Activated CD4-positive, alpha-beta T cell treated with anti-CD3 and anti-CD28 coated beads, Interleukin-2, amount 10 ng/mL, durations not matched to agents 24 days and 14 days (primary cell): ENCODE measurements at places on chromosomes 12 and 14. TPM values are rescaled to one million over a fixed set of nuclear protein-coding genes. Genes with fewer than 3 reads are reported as not detected.

Gene SAMD15
- total RNA-seq: 0.28 and 0.63 TPM in 2 replicates

Gene KERA
- not detected in 2 replicates for total RNA-seq

Gene CEP83
- total RNA-seq: 36.9 and 38.7 TPM in 2 replicates

Gene DPPA3
- not detected in 2 replicates for total RNA-seq

Gene DPY19L2
- 0.61 and 0.80 TPM in 2 replicates for total RNA-seq

DNA sequence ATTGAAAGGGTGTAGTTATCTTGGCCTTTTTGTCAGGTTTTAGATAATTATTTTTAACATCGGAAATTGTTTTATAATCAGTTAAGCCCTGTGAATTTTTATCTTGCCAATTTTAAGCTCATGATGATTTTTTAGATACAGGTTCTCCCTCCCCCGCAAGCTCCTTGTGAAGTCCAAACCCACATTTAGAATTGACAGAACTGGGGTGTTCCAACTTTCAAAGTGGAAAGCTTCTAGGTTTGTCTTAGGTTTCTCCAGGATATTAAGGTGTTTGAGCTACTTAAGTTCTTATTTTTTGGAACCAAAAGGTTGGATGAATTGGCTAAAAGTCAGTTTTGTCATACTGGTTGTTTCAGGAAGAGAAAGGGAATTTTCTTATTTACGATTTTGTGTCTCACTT, 49.1 kb downstream of the ATP2A2 start:
- H3K36me3 ChIP-seq: peaks cover 62% of the 10 kb centered on the region
- no peak for DNase-seq
- no peak overlapping the region for H3K4me3 ChIP-seq
- no peaks in the 10 kb centered on the region for H3K27me3 ChIP-seq
- peaks cover 11% of the 10 kb centered on the region for H3K4me1 ChIP-seq
- H3K27ac ChIP-seq: peak overlapping the region; percentile 9

DNA sequence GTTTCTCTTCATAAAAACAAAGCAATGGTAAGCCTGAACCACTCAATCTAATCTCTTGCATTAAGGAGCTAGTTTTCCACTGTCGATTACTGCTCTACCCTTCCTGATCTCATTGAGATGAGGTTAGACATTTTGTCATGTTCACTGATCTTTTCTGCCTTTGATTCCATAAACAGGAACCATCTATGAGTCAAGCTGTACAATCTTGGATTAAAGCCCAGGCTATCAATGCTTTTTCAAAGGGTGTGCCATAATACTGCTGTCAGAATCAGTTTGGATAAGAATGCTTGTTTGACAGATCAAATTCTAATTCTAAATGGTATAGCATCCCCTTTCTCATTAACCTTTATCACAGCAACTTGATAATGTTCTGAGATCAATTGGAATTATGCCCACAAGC, 16.1 kb downstream of the GRIP1 start:
- no peak overlapping the region for H3K27ac ChIP-seq
- no peaks in the 10 kb centered on the region for H3K36me3 ChIP-seq
- H3K27me3 ChIP-seq: peaks cover 18% of the 10 kb centered on the region
- H3K4me1 ChIP-seq: no peaks in the 10 kb centered on the region
- H3K4me3 ChIP-seq: no peak overlapping the region
- DNase-seq: no peak

GRCh38 chr12:27618836-27619235, 77.4 kb upstream of the REP15 start:
- H3K4me1 ChIP-seq: peaks cover 26% of the 10 kb centered on the region
- H3K27ac ChIP-seq: peak overlapping the region; percentile 66
- H3K27me3 ChIP-seq: peaks cover 5% of the 10 kb centered on the region
- peak overlapping the region; percentile 17 for H3K4me3 ChIP-seq
- H3K36me3 ChIP-seq: peaks cover 5% of the 10 kb centered on the region
- DNase-seq: no peak

DNA sequence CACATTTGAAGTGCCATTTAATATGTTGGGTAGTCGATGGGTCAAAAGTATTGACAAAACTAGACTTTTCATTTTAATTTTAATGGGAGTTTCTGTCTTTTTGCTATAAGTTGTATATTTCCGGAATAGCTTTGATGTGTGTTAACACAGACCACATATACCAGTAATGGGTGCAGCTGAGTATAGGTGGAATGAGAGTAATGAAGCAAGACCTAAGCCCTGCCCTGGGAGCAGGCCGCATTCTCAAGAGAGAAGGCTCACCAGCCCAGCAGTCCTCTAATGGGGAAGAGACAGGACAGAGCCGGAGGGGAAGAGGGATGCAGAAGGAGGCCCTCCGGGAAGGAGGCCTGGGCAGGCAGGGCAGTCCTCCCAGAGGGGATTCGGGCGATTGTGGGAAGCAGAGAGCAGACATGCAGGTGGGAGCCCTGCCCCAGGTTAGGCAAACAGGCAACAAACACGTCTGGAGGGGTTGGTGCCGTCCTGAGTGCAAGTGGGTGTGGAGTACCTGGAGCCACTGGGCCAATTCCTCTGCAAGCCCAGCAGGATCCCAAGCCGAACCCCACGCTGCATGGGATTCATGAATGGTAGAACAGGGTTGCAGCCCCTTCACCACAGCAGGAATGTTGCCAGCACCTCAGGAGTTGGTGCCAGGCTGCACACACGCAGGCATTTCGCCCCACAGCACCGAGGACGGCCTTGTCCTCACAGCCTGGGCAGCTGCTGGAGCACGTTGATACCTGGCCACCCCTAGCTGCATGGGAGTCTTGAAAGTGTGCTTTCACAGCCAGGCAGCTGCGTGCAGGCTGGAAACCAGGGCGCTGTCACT, 7.8 kb downstream of the CKB start:
- H3K27me3 ChIP-seq: peaks cover 3% of the 10 kb centered on the region
- H3K27ac ChIP-seq: no peak overlapping the region
- no peak overlapping the region for H3K4me3 ChIP-seq
- peaks cover 7% of the 10 kb centered on the region for H3K4me1 ChIP-seq

DNA sequence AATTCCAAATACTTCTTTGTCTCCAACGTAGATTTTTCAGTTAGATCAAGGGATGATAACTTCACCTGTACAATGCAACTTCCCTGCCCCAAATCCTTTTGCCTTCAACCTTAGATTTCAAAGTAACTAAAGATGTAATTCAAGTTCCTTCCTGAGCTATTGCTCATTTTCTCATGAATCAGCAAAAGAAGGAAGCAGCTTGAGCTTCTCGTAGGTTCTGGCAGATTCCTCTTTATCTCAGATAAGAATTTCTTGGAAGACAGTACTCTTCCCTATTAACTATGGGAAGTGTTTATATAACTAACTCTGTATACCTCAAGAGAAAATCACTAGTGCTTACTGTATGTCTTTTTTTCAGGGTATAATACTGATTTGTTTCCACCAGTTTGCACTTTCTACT, 203.8 kb downstream of the RASSF9 start:
- DNase-seq: no peak
- no peak overlapping the region for H3K27ac ChIP-seq
- H3K4me3 ChIP-seq: no peak overlapping the region
- no peaks in the 10 kb centered on the region for H3K4me1 ChIP-seq

GRCh38 chr12:124007826-124008570, 35.0 kb downstream of the ZNF664 start:
- peaks cover 35% of the 10 kb centered on the region for H3K4me1 ChIP-seq
- H3K27ac ChIP-seq: peak overlapping the region; percentile 69
- H3K4me3 ChIP-seq: peak overlapping the region; percentile 32
- H3K36me3 ChIP-seq: peaks cover 30% of the 10 kb centered on the region
- peak; percentile 61 for DNase-seq
- no peaks in the 10 kb centered on the region for H3K27me3 ChIP-seq

- H3K27me3 ChIP-seq: no peaks in the 10 kb centered on the region
- H3K4me3 ChIP-seq: no peak overlapping the region
- no peaks in the 10 kb centered on the region for H3K36me3 ChIP-seq
- H3K4me1 ChIP-seq: no peaks in the 10 kb centered on the region
- no peak for DNase-seq
- no peak overlapping the region for H3K27ac ChIP-seq
Observed at GRCh38 chr14:62667421-62667914, 377.8 kb downstream of the KCNH5 start.

GRCh38 chr12:124037331-124037730, 64.3 kb downstream of the ZNF664 start:
- H3K27ac ChIP-seq: no peak overlapping the region
- H3K4me3 ChIP-seq: no peak overlapping the region
- H3K36me3 ChIP-seq: no peaks in the 10 kb centered on the region
- H3K4me1 ChIP-seq: no peaks in the 10 kb centered on the region

DNA sequence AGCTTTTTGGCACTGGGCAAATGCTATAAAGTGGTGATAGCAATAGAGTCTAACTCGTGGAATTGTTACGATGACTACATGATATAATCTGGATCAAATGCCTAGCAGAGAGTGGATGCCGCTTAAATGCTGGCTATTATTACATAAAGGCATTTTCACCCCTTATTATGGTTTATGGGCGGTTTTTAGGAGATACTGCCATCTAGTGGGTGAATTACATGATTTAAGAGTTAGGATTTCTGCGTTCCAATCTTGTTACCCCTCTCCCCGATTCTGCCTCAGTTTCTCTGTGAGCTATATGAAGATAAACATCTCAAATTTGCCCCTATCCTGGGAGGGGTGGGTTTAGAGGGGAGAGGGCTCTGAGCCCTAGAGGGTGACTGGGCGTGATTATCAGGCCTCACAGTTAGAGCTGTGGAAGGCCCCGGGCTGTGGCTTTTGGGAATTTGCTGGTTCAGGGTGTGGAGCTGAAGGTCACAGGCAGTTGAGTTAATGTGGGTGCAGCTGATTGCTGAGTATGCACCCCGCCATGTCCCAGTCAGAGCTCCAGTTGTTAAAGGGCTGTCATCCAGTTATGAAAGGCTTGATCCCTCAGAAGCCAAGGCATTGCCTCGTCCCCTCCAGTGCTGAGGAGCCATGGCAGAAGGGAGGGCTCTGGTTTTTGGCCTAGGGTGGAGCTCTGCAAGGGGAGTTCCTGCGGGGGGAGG, 14.4 kb downstream of the CLSTN3 start:
- no peak overlapping the region for H3K27ac ChIP-seq
- peaks cover 4% of the 10 kb centered on the region for H3K4me1 ChIP-seq
- no peak for DNase-seq
- H3K4me3 ChIP-seq: no peak overlapping the region

DNA sequence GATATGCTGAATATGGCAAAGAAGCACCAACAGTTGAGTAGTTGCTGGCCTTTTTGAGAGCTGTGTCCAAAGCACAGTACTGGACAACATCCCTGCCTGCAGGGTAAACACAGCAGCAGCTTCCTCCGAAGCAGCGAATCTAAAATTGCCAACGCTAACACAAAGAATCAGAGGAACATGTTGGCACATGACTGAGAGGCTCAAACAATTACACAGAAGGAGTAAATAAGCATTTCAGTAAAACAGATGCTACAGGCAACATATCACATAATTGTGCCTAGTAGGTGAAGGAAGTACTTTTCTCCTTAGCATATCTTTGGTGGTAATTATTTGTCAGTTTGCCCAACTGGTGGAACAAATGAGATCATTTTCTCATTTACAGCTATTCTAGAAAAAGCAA, 52.1 kb downstream of the KICS2 start:
- H3K27ac ChIP-seq: no peak overlapping the region
- no peak overlapping the region for H3K4me3 ChIP-seq
- no peaks in the 10 kb centered on the region for H3K4me1 ChIP-seq
- no peaks in the 10 kb centered on the region for H3K27me3 ChIP-seq

DNA sequence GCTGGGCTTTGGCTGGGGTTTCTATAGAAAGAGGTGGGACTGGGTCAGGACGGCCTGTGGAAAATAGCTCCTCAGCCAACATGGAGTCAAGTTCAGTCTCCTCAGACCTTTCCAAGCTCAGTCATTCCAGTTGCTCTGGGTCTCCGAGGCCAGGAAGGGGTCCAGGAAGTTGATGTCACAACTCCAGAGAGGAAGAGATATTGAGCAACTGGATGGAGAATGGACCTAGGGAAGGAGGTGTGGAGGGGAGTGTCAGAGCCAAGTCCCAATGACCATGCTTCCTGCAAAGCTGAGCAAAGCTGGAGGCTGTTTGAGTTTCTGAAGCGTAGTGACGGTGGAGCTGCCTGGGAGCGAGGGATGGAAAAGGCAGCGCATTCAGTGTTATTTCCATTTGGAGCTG, 86.1 kb downstream of the SLC24A4 start:
- DNase-seq: no peak
- H3K4me1 ChIP-seq: no peaks in the 10 kb centered on the region
- H3K27me3 ChIP-seq: peaks cover 10% of the 10 kb centered on the region
- H3K27ac ChIP-seq: no peak overlapping the region
- no peaks in the 10 kb centered on the region for H3K36me3 ChIP-seq

- peaks cover 9% of the 10 kb centered on the region for H3K4me1 ChIP-seq
- no peaks in the 10 kb centered on the region for H3K36me3 ChIP-seq
- H3K4me3 ChIP-seq: peak overlapping the region; percentile 80
- H3K27me3 ChIP-seq: peaks cover 26% of the 10 kb centered on the region
Observed at GRCh38 chr12:63821781-63822251, 22.7 kb upstream of the SRGAP1 start.

DNA sequence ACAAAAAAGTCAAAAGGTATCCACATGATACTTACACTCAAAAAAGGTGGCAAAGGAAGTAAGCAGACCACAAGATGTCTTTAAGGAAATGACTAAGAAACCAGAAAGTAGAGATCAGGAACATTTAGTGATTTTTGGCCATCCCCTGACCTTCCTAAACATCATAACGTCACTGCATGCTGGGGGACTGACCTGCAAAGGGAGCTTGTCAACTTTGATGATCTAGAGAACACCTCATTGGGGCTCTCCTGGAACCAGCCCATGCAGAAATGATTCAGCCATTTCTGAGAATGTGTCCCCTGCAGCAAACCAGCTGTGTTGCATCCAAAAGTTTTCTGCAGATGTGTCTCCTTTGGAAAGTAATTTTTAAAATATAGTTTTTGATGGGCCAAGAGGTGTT, 152.2 kb upstream of the RASSF8 start:
- H3K27ac ChIP-seq: peak overlapping the region; percentile 12
- no peaks in the 10 kb centered on the region for H3K27me3 ChIP-seq
- peak; percentile 71 for DNase-seq

GRCh38 chr12:49874142-49874897, 29.4 kb downstream of the FAIM2 start:
- H3K27me3 ChIP-seq: peaks cover 4% of the 10 kb centered on the region
- no peak for DNase-seq
- no peaks in the 10 kb centered on the region for H3K36me3 ChIP-seq

DNA sequence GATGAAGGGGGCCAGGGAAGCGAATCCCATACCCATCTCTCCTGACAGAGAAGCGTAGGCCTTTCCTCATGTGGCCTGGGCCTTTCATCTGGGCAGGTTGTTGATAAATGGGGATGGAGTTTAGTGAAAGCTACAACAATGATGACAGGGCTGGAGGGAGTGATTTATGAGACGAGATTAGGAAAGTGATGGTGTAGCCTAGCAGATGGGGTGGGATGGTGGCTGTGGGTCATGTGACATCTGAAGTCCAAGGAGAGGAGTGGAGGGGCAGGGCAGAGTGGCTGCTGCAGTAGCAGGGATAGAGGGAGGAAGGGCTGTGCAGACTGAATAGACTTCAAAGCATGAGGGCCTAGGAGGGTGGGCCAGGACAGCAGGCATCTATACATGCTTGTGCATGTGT, 85.5 kb downstream of the ADCK1 start:
- no peaks in the 10 kb centered on the region for H3K27me3 ChIP-seq
- H3K36me3 ChIP-seq: no peaks in the 10 kb centered on the region
- no peak for DNase-seq
- no peak overlapping the region for H3K4me3 ChIP-seq

- H3K27ac ChIP-seq: no peak overlapping the region
- H3K36me3 ChIP-seq: peaks cover 4% of the 10 kb centered on the region
- no peak overlapping the region for H3K4me3 ChIP-seq
- peaks cover 24% of the 10 kb centered on the region for H3K4me1 ChIP-seq
- no peak for DNase-seq
- H3K27me3 ChIP-seq: no peaks in the 10 kb centered on the region
Observed at GRCh38 chr12:132494294-132495164, 4.6 kb downstream of the FBRSL1 start.
